Fibroblast of the aortic adventitia (primary cell): ENCODE measurements at places on chromosomes 1 and 21. TPM values are rescaled to one million over a fixed set of nuclear protein-coding genes. Genes with fewer than 3 reads are reported as not detected.

The TDRD5 gene
- total RNA-seq, result not detected in 2 replicates

- no peak for DNase-seq
Observed at GRCh38 chr1:202011994-202012393, 1.6 kb downstream of the ELF3 start.

DNA sequence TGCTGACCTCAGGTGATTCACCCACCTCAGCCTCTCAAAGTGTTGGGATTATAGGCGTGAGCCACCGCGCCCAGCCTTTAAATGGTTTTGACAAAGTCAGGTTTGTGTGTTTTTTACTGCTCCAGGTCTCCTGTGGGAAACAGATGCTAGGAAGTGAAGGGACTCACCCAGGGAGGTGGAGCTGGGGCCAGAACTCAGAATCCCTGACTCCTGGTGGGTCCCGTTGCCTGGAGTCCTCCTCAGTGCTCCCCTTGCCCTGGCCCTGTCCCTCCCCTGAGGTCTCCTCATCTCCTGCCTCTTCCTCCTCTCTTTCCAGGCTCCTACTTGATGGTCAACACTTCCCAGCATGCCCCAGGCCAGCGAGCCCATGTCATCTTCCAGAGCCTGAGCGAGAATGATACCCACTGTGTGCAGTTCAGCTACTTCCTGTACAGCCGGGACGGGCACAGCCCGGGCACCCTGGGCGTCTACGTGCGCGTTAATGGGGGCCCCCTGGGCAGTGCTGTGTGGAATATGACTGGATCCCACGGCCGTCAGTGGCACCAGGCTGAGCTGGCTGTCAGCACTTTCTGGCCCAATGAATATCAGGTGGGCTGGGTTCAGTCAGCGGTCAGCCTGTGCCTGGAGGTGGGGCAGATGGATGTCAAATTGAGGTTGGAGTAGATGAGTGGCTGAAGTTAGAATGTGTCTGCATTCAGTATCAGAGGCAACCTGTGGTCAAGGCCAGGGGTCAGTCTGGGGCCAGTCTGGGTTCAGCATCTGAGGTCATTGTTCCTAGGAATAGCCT, 22.1 kb downstream of the PTPRU start:
- no peak for DNase-seq

The ADAMTS1 gene
- total RNA-seq, result 284 and 390 TPM in 2 replicates
